ENCODE measurements at places on chromosomes 2 and 18. TPM values are rescaled to one million over a fixed set of nuclear protein-coding genes. Genes with fewer than 3 reads are reported as not detected.

DNA sequence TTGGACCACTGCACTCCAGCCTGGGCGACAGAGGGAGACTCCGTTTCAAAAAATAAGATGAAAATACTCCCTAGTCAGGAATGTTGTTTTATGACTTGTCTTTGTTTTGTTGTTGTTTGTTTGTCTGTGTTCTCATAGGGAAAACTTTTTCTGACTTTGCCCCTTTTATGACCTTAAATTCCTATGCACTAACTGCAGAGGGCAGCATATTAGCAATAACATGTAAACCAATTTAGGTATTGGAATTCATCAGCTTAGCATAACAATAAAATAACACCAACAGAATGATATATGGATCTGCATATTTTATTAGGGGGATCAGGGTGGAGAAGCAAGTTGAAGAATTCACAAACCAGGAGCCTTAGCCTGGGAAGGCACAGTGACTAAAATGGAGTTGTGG is 631.5 kb downstream of the SUCLG1 start:
- DNase-seq = no peak

- DNase-seq = peak; percentile 81
These were observed 18.0 kb downstream of the ARID5A start for GRCh38 chr2:96554293-96555145.

GRCh38 chr2:127071901-127072328 is 35.0 kb downstream of the BIN1 start:
- no peak for DNase-seq

GRCh38 chr2:31319406-31320175 is 85.6 kb downstream of the EHD3 start:
- no peak for DNase-seq

DNA sequence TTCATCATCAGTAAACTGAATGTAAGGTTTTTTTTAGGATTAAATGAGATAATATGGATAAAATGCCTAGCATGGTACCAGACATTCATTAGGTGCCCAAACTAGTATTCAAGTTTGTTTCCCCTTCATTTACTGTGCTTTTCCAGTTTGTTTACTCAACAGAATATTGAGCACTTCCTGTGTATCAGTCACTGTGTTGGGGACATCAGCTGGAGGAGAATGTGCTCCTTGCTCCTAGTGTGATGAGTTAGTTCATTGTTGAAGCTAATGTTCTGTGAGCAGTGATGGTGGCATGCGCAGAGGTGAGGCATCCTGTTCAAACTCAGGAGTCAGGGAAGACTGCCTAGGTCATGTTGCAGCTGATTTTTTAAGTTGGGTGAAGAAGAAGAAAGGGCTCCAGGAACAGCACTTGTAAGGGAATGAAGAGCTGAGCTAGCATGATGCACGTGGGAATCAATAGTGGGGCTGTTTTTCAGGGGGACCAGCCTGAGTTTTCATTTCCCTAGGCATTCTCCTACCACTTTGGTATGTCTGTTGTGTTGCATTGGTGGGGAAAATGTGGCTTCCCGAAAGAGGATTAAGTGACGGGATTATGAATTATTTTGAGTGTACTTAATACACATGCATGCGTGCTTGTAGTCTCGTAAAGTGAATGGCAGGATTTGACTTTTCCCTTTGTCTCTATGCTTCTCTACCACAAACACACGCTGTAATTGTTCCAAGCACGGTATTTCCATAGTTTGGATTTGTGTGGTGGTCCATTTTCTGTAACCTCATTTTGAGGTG is 23.7 kb downstream of the TTLL4 start:
- DNase-seq = no peak

DNA sequence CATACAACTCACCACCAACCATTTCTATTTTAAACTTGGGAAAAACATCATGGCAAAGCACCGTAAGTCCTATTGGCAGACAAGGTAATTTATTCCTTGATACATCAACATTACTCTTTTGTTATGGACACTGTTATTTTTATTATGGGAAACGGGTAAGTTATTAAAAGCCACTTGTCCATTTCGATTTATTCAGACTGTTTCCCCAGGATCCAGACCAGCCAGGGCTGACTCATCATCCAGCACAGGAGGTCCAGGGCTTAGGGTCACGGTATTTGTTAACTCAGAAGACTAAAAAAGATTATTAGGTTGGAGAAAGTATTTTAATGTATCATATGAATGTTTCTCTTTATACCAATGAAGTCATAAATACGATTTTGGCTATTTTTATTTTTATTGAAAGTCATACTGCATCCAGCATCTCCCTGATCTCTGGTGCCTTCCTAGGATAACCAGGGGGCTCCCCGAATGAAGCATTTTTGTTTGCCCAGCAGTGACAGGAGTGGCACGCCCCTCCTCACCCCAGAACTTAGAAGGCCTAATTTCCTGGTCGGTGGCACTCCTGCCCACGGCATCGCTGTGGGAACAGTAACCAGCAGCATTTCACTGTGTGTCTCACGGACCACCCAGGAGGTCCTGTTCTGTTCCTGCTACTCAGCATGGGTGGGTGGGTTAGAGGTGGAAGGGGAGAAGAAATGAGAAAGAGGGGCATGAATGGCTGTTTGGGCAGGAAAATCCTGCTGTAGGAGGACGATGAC is 446.1 kb downstream of the EIPR1 start:
- DNase-seq = no peak

- DNase-seq = no peak
These were observed 34.8 kb downstream of the TIMM21 start for GRCh38 chr18:74183130-74183529.

- DNase-seq = no peak
These were observed 641.1 kb downstream of the TMEM182 start for GRCh38 chr2:103402944-103403343.

- DNase-seq = peak; percentile 0
These were observed 98.9 kb upstream of the OTOS start for GRCh38 chr2:240239325-240239724.

IL1RN gene
- total RNA-seq = 0.83 TPM

UGT1A7 gene
- not detected for total RNA-seq
